ENCODE measurements at places on chromosomes 12 and 14.

- no peak for DNase-seq
Measured at GRCh38 chr14:89325299-89325883, 91.6 kb downstream of the FOXN3 start.

GRCh38 chr14:78335531-78335930 lies 165.4 kb downstream of the NRXN3 start:
- no peak for DNase-seq

- peak; percentile 97 for DNase-seq
Measured at GRCh38 chr12:103560604-103561101, 26.4 kb upstream of the STAB2 start.

DNA sequence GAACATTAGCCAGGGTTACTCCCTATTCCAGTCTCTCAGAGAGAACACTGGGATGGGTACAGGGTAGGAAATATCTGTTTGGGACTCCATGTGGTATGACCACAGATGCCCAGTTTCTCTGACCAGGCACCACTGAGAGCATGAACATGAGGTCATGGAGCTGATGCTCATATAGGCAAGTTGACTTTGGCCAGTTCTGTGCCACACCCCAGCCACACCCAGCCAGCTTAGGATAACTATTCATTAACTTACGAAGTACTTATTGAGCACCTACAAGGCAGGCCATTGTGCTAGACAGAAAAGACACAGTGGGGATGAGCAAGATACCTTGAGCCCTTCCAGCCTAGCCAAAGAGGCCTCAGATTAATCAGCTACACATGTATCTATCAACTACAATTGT lies 262.5 kb downstream of the DPF3 start:
- no peak for DNase-seq

DNA sequence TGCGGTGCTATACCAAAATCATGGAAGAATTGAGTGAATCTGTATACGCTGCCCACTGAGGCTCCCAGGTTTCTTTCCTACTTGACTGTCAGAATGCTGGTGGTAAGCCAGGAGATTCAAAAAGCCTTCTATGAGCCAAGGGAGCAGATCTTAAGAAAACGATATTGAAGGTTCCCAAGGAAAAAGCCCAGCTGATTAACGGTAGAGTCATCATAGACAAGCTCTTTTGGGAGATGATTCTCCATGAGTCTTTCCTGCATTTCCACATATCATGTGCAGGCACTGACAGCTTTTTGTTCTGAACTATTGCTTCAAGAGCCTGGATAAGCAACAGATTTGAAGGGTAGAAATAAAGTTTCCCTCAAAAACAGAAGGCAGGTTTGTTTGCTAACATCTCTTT lies 17.5 kb downstream of the SLC35F4 start:
- no peak for DNase-seq

DNA sequence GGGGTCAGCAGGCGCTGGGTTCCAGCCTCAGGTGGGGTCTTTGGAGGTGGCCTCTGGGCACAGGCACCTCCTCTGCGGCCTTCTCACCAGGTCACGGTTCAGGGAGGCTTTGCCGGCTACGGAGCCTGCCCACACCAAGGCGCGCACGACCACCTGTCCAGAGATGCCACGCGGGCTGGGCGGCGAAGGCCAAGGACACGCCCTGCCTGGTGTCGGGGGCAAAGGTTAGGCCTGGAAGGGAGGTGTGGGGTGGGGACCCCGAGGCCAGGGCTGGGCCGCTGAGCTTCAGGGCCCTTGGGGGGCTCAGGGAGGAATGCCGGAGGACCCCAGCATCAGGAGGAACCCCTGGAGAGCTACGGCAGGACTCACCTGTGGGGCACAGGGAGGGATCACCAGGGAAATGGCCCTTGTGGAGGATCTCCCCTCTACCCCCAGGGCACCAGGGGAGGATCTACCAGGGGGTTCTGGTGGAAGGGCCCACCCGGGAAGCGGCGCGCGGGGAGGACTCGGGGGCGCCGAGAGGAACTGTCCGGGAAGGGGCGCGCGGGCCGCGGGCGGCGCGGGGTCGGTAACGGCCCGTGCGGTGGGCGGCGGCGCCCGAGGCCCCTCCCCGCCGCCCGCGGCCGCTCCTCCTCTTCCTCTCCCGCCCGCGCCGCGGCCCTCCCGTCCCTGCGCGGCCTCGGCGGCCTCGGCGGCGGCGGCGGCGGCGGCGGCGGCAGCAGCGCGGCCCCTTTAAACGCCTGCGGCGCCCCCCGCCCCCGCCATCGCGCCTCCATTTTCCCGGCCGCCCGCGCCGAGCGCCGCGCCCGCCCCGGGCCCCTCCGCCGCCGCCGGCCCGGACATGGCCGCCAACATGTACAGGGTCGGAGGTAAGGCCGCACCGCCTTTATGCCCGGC lies at the start of gene MTA1:
MTA1 (plus strand) TSS at position 633 of the 897 bp plus-strand sequence; CDS start at position 842, 209 bp downstream.
- DNase-seq: no peak

GRCh38 chr12:71948390-71948789 lies 9.7 kb downstream of the TPH2 start:
- DNase-seq: no peak

GRCh38 chr14:90853116-90853515 lies 36.9 kb upstream of the TTC7B start:
- DNase-seq: no peak

DNA sequence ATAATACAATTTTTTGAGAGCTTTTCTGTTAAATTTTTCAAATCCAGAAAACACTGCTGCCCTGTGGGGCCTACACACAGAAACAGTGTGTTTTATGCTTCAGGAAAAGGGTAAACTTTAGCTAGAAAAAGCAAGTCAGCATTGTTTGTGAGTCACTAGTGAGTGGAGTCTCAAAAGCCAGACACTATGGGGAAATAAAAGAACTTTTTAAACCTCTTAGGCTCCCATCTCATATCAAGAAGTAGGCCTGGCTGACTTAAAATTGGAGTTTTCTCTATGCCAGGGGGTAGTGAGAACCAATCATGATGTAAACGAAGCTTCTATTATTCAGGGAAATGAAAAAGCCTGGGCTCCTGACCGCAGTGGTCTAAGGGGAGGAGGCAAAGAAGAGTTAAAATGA lies 12.6 kb downstream of the GPR65 start:
- no peak for DNase-seq

DNA sequence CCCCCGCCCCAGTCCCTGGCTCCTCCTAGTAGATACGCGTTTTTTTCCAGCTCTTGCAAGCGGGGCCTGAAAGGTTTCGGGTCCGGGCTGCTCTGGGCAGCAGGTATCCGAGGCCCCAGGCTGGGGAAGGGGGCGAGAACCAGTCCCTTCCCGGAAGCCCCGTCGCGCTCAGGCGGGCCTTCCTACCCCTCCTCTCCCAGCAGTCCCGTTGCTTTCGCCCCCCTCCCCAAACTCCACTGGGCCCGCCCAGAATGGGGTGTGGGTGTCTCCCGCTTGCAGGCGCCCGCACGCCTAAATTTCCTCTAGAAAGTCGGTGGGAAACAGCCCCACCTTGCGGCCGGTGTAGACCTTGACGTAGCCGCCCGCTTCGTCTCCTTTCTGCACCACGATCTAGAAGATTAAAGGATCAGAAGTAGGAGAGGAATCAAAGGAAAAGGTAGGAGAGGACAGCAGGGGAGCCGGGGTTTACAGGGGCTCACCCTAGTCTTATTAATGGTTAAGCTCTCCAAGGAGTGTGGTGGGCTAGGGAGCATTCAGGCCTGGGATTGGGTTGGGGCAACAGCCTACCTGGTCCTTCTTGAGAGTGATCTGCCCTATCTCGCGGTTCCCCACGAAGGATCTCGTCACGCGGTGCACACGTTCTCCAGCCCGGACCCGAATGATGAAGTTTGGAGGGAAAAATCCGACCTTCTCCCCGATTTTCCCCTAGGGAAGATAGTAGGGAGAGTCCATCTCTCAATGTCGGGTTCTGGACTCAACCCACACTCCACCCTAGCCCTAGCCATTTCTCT lies 7.3 kb downstream of the STAC3 start:
- no peak for DNase-seq

GRCh38 chr12:109258201-109258600 lies 50.9 kb downstream of the FOXN4 start:
- no peak for DNase-seq

DNA sequence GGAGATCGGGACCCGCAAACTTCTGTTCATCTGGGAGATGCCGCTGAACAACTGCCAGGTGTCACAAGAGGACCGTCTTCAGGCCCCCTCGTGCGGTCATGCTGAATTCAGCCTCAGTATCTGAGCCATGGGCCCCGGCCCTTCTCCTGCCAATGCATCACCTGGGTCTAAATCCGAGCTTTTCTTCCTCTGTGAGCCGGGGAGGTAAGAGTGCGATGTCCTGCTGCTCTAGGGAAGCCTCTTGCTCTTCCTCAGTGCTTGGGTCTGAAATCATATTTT lies 155.8 kb upstream of the FKBP4 start:
- no peak for DNase-seq

DNA sequence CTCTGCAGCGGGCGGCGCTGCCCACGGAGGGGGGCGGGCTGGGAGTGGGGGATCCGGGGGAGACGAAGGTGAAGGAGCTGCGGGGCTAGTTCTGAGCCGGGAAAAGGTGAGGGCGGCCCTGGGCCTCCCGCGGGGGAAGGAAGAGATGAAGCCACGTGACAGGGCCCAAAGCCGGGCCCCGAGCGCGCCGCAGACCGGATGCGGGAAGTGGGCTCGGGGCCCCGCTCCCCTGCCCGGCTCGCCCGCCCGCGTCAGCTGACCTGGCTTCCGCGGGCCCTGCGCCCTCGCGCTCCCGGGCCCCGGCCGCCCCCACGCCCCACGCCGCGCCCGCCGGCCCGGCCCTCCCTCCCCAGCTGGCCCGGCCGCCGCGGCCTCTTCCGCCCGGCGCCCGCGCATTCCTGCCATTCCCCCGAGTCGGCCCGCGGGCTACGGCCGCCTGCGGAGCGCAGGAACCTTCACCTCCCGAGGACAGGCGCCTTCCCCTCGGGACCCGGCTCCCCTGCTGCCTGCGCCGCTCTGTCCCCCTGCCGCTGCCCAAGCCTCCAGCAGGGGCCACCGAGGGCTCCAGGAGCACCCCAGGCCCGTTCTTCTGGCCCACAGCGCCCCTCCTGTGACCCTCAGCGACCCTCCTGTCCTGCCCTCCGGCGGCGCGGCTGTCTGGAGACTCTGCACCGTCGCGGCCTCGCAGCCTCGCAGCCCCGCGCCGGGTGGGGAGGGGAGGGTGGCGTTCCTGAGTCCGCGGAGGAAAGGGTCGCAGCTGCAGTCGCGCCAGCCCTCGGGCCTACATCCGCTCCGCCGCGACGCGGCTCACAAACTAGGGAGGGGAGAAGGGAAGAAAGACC lies 20.4 kb downstream of the NINJ2 start:
- no peak for DNase-seq

GRCh38 chr12:114678718-114679117 lies 5.3 kb downstream of the TBX3 start:
- DNase-seq: no peak

- no peak for DNase-seq
Measured at GRCh38 chr12:74152370-74152769, 385.3 kb upstream of the ATXN7L3B start.
